ENCODE measurements at places on chromosomes 13 and 19.

GRCh38 chr19:13952931-13953531, 722 bp downstream of the DCAF15 start:
- DNase-seq, result no peak

GRCh38 chr13:29336356-29336755, 259.1 kb downstream of the SLC7A1 start:
- DNase-seq, result no peak

- DNase-seq, result no peak
These were observed 13.4 kb downstream of the TM6SF2 start for GRCh38 chr19:19259741-19260140.

- no peak for DNase-seq
These were observed 18.2 kb upstream of the PTBP1 start for GRCh38 chr19:778910-779653.

DNA sequence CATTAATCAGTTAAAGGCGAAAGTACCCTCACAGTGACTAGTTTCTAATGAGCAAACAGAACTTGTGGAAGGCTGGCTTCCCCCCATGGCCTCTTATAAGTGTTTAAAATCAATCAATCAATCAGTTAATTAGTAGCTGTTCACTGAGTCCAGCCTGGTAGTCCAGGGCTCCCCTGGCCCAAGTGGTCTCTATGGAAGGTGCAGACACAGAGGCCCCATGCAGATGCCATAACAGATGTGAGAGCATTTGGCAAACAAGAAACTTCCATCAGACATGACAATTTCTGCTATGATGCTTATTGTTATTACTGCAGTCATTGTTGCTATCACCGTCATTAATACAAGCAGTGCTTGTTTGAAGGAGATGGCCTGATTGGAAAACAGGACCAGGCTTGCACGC, 179.0 kb upstream of the TSHZ3 start:
- no peak for DNase-seq

GRCh38 chr13:102680842-102681740, 13.8 kb downstream of the METTL21C start:
- DNase-seq, result no peak

- DNase-seq, result no peak
These were observed 953 bp downstream of the DZIP1 start for GRCh38 chr13:95643571-95643935.

- no peak for DNase-seq
These were observed 161.1 kb downstream of the LACC1 start for GRCh38 chr13:44040818-44041100.

DNA sequence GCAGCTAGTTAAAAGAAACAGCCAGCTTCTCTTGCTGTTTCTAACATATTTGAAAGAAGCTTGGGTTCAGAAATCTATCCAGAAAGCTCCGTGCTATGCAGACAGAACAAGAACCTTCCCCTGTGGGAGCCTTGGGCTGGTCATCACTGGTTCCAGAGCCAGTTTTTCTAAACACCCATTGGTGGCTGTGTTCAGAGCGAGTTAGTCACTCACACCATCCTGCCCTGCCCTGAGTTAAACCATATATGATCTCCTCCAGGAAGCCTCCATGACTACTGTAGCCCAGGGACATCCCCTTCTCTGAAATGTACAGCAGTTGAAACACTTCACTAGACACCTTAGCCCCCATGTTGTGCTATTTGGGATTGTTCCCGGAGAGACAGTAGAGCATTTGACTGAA, 200.8 kb upstream of the SGCG start:
- no peak for DNase-seq

- peak; percentile 55 for DNase-seq
These were observed 3.7 kb upstream of the FCER2 start for GRCh38 chr19:7705387-7706187.

DNA sequence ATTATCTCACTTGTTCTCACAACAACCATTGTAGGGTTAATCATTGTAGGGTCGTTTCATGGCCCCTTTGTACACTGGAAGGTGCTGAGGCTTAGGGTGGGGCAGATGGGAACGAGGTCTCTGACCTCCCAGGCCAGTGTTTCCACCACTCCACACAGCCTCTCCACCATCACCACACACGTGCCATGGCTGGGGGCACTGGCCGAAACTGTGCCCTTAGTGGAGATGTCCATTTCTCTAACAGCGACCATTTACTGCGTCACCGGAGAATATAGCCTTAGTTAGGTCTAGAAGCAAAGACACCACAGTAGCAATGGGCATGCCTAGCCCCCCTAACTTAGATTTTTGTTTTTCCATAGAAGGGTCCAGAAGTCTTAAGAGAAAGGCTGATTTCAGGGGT, 36.5 kb downstream of the COL4A1 start:
- no peak for DNase-seq

GRCh38 chr13:53545340-53545941, 516.8 kb downstream of the OLFM4 start:
- no peak for DNase-seq

GRCh38 chr19:54142166-54142780, 4.7 kb downstream of the CNOT3 start:
- DNase-seq, result no peak

DNA sequence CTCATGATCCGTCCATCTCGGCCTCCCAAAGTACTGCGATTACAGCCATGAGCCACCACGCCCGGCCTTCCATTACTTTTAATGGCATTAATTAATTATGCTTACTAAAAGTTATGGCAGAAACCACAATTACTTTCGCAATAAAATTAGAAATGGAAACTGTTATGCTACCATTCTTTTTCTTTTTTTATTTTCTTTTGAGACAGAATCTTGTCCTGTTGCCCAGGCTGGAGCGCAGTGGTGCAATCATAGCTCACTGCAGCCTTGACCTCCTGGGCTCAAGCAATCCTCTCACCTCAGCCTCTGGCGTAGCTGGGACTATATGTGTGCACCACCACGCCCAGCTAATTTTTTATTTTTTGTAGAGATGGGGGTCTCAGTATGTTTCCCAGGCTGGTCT, 4.6 kb upstream of the BST2 start:
- no peak for DNase-seq

DNA sequence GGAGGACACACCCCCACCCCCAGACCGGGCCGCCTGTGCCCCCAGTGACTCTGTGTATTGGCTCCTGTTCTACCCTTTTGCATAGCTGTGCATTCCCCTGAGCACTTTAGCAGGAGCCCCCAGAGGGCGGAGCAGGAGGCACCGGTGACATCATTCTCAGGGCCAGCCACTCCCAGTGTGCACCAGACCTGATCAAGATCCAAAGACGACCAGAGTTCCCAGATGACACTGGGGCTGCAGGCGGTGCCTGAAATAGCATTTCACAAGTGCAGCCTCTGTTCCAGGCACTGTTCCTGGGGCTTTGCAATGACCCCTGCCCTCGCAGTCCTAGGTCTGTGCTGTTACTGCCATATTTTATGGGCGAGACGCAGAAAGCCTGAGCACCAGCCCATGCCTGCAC, 14.5 kb upstream of the PTPRS start:
- no peak for DNase-seq

- DNase-seq, result no peak
These were observed 11.8 kb upstream of the ERFL start for GRCh38 chr19:41939861-41940730.

- DNase-seq, result no peak
These were observed 324.9 kb upstream of the ZNF507 start for GRCh38 chr19:32020538-32020937.

DNA sequence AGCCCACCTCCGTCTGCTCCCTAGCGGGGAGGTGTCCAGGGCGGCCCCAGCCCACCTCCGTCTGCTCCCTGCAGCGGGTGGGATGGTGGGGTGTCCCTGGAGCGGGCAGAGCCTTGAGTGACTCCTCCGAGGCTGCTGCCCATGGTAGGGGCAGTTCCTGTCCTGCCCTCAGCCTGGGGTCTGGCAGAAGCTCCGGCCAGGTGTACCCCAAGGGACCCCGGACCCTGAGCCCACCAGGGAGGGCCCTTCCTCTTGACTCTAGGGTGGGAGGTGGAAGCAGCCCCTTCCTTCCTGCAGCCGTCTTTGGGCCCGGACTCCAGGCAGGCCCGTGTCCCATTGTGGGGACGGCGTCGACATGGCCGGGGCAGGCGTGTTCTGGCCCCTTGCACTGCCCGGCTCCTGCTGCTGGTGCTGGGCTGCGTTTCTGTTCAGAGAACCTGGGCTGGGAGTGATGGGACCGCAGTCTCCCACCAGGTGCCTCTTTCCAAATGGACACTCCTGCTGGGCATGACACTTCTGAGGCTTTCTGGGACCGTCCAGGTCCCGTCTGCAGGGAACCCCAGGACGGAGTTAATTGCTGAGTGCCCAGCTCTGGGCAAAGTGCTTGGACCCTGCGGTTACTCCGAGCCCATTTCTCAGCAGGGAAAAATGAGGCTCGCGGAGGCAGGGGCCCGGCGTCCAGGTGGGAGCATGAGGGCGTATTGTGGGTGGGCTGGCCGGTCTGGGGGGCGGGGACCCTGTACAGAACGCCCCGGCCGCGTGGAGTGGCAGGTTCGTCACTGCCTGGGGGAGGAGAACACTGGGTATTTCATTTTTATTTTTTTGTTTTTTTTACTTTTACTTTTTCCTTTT, 19.8 kb downstream of the ARID3A start:
- no peak for DNase-seq

GRCh38 chr19:45693106-45693788, 781 bp downstream of the QPCTL start:
- DNase-seq, result peak; percentile 36

DNA sequence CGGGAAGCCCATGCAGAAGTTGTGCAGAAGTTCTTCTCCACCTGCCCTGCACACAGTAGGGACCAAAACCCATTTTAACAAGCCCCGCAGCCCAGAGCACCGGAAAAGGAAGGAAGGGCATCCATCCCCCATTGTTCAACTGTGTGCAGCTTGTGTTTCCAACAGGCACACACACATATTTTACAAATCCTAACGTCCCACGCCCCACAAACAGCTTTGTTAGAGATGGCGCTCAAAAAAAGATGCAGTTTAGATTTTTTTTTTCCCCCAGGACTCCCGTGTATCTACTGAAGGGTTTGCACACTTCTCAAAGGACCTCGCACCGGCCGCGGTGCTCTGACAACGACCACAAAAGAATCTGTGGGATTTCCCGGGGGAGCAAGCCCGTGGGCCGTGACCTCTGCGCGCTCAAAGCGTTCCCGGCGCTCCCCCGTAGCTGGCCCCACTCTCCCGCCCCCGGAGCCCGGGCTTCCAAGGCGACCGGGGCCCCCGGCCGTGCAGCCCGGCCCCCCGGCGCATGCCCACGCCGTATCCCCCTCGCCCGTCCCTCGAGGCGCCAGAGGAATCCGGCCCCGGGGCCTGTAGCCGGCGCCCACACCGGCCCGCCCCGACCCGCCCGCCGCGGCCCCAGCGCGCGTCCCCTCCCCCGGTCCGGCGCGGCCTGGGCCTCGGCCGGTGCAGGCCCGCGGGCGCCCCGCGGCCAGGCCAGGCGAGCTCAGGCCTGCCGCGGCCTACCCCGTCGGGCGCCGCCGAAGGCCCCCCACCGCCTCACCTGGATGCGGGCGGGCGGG, 523 bp downstream of the ELAVL1 start:
- DNase-seq, result no peak

GRCh38 chr19:55216461-55217198, 7.3 kb upstream of the PTPRH start:
- no peak for DNase-seq

DNA sequence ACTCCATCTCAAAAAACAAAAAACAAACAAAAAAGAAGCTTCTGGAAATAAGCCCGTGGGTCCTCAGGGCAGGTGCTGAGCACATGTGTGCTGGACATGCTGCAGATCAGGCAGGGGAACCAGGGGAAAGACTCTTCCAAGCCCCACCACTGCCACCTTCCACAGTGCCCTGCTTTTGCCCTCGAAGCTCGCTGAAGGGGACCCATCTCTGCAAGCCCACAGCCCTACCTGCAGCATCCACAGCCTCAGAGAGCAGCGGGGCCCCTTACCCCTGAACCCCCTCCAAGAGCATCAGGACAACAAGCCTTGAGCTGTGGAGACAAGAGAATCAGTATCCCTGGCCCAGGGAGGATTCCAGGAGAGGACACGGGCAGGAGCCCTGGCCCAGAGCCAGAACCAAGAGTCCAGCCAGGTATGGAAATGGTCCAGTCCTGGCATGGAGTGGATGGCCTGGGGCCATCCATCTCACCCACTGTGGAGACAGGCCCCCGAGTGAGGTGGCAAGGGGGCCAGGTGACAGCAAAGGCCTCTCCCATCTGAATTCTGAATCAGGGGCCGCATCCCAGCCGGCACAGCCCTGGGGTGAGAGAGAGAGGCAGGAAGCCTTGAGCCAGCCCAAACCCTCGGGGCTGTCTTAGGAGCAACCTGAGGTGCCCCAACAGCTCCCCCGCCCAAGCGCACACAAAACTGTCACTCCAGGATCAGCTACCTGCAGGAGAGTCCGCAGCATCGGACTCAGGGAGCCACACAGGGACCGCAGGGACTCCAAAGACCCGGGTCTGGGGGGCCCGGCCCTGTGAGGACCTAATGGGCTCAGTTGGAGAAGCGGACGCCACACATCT, 51.8 kb upstream of the TPM4 start:
- DNase-seq, result no peak

DNA sequence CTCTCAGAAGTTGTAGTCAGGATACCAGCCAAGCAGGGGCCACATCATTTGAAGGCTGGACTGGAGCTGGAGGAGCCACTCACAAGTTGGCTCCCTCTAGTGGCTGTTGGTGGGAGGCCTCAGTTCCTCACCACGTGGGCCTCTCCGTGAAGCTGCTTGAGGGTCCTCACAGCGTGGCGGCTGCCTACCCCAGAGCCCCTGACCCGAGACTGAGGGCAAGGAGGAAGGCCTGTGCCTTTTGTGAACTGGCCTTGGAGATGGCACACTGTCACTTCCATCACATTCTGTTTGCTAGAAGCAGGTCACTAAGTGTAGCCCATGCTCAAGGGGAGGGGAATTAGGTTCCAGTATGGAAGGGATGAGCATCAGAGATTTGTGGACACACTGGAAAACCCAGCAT, 14.6 kb downstream of the GNA11 start:
- peak; percentile 49 for DNase-seq

DNA sequence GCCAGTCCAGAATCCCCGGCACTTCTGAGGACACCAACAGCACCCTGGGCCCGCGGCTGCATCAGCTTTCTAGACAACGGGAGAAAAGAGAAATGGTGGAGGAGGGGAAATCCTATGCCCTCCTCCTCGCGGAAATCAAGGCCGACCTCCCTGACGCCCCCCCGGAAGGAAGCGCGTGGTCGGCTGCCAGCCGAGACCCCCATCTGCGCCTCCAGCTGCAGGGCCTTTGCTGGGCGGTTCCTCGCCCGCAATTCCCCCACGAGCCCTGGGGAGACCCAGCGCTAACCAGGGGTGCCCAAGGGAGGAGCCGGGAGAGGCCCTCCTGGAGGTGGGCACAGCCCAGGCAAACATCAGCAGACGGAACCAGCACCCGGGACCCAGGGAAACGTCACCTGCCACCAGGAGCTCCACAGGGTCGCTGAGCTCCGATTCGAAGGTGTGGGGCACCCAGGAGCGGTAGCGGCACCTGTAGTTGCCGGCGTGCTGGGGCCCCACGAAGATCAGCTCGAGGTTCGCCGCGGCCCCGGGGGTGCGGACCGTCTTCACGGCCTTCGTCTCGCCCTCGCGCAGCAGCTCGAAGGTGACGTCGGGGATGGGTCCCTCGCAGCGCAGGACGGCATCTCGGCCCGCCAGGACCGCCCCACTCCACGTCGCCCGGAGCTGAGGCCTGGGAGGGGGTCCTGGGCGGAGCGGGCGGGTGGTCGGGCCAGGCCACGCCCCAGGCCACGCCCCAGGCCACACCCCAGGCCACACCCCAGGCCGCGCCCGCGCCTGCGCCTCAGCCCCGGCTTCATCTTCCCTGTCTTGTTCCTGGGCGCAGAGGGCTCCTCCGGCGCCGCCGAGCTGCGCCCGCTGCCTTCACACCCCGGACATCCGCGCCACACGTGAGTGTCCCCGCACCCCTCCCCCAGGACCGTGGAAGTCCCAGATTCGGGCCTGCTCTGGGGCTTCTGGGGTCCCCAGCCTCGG, 6.0 kb downstream of the A1BG start:
- peak; percentile 35 for DNase-seq

GRCh38 chr13:51635137-51635878, 51.0 kb downstream of the WDFY2 start:
- DNase-seq, result no peak
